Keratinocyte (primary cell): ENCODE measurements at places on chromosomes 4 and X.

DNA sequence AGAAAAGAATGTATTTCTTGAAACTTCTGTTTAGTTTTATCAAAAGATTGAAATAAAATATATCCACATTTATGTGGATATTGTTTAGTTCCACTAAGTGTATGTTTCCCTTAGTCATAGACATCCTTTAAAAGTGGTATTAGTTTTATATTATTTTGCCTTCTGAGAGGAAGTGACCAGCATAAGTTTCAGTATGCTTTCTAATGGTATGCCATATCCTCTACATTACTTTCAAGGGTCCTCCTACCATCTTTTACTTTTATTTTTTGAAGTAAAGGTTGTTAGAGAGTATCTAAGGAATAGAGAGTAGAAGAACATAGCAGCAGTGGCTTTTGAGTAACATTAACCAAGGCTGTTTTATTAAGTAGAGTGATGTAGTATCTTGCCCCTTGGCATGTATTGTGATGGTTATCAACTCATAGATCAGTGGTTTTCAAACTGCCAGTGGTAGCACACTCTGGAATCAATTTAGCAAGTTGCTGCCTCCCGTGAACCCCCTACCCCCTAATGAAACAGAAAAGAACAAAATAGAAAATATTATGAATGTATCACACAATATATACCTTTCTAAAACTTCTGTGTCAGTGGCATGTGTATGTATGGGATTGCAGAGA is 44.8 kb downstream of the RBPJ start:
- no peak for DNase-seq

- DNase-seq = no peak
These were observed 201.1 kb downstream of the OPHN1 start for GRCh38 chrX:68232206-68232605.

- no peak for DNase-seq
These were observed 173.3 kb upstream of the PSAPL1 start for GRCh38 chr4:7608046-7608445.

DNA sequence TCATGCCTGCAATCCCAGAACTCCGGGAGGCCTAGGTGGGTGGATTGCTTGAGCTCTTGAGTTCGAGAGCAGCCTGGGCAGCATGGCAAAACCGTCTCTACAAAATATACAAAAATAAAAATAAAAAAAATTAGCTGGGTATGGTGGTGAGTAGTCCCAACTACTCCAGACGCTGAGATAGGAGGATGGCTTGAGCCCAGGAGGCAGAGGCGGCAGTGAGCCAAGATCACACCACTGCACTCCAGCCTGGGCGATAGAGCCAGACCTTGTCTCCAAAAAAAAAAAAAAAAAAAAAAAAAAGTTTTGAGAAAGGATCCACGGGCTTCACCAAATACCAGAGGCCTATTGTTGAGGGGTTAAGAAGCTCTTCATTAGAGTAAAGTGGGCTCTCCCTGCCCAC is 8.0 kb downstream of the SUPT20HL2 start:
- DNase-seq = no peak

DNA sequence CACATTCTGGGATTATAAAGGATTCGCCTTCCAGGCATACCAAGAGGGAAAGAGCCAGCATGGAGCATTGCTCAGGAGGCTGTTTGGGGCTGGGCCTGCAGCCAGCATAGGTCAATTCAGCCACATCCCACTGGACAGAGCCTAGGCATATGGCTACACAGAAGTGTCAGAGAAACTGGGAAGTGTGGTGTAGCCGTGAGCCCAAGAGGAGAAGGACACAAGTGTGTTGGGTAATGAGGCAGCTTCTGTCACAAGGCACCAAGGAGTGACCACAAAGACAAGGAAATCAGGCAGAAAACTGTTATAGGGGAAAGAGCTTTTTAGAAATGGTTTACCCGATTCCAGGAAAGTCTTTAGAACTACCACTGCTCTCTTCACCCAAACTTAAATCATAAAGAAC is 178.6 kb upstream of the TBL1X start:
- DNase-seq = no peak

DNA sequence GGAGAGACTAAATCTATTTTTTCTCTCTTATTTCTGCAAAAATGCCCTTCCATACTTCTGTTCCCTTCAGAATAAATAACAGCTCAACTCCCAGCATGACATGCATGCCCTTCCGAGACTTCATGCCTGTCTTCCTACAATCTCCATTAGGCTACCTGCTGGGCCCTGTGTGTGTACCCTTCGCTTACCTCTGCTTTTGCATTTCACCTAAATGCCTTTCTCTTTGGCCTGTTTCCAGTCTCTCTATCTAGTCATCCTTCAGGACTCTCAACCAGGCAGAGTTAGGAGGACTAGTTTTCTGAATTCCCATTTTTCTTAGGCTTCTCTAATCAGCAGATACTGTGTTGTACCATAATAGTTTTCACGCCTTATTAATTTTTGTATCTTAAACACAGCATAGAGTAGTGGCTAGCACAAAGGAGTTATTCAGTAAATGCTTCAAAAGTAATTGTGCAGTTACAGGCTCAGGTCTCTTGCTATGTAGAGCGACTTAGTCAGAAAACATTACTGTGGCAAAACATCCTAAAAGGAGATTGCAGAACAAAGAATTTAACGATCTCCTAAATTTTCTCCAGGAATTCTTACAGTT is 20.5 kb downstream of the SEPTIN11 start:
- no peak for DNase-seq
